Glutamatergic neuron (in vitro differentiated cells): ENCODE measurements at places on chromosomes 3 and 15. TPM values are rescaled to one million over a fixed set of nuclear protein-coding genes. Genes with fewer than 3 reads are reported as not detected.

The ERICH6 gene
- total RNA-seq, result 0.69 TPM

GRCh38 chr15:40878785-40879184, 4.8 kb upstream of the RHOV start:
- H3K4me3 ChIP-seq, result no peak overlapping the region
- H3K27ac ChIP-seq, result no peak overlapping the region
- peaks cover 2% of the 10 kb centered on the region for H3K27me3 ChIP-seq
- H3K4me1 ChIP-seq, result no peaks in the 10 kb centered on the region
- H3K36me3 ChIP-seq, result no peaks in the 10 kb centered on the region
- no peak for DNase-seq

GRCh38 chr15:19944261-19944888, 597.2 kb downstream of the GOLGA6L6 start:
- H3K27me3 ChIP-seq, result peaks cover under 1% of the 10 kb centered on the region
- H3K4me1 ChIP-seq, result no peaks in the 10 kb centered on the region
- no peaks in the 10 kb centered on the region for H3K36me3 ChIP-seq
- H3K27ac ChIP-seq, result no peak overlapping the region
- DNase-seq, result no peak

The STAC gene
- 1.2 TPM for total RNA-seq

DNA sequence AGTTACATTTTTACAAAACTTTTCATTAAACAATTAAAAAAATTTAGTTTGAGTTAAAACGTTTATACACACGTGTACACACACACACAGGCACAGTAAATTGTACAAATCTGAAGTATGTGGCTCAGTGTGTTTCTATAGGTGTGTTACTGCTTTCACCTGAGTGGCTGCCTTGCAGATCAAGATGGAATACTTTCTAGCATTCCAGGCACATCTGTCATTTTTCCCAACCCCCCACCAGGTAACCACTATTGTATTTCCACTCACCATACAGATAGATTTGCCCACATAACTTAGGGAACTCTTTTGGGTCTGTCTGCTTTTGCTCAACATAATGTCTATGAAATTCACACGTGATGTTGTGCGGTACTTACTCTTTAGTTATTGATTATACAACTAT, 141.1 kb downstream of the PTPRG start:
- no peak overlapping the region for H3K4me3 ChIP-seq
- H3K27ac ChIP-seq, result no peak overlapping the region
- peaks cover 43% of the 10 kb centered on the region for H3K4me1 ChIP-seq
- H3K36me3 ChIP-seq, result no peaks in the 10 kb centered on the region
- H3K27me3 ChIP-seq, result peaks cover 3% of the 10 kb centered on the region

DNA sequence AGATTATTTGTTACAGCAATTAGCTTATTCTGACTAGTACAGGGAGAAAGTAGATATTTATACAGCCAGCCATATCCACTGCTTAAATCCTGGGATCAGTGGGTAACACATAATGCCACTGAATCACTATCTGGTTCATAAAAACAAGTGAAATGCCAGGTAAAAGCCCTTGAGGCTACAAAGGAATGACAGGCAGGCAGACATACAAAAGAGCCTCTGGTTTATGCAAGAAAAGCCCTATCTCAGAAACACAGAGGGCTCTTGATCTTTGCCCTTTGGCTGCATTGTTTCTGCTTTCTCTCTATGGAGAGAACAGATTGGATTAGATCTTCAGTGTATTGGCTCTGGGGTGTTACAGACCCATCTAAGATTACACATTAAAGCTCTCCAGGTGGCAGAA, 115.4 kb upstream of the GADL1 start:
- H3K4me3 ChIP-seq, result no peak overlapping the region
- H3K27ac ChIP-seq, result no peak overlapping the region
- no peaks in the 10 kb centered on the region for H3K36me3 ChIP-seq
- DNase-seq, result no peak
- no peaks in the 10 kb centered on the region for H3K27me3 ChIP-seq

GRCh38 chr3:124101643-124102042, 109.7 kb upstream of the ROPN1 start:
- no peaks in the 10 kb centered on the region for H3K36me3 ChIP-seq
- no peak for DNase-seq
- H3K4me1 ChIP-seq, result peaks cover 42% of the 10 kb centered on the region

- peaks cover 11% of the 10 kb centered on the region for H3K4me1 ChIP-seq
- peak; percentile 43 for DNase-seq
- H3K27me3 ChIP-seq, result no peaks in the 10 kb centered on the region
- H3K27ac ChIP-seq, result peak overlapping the region; percentile 75
- no peak overlapping the region for H3K4me3 ChIP-seq
Measured at GRCh38 chr15:30941520-30941919, 37.8 kb downstream of the FAN1 start.

DNA sequence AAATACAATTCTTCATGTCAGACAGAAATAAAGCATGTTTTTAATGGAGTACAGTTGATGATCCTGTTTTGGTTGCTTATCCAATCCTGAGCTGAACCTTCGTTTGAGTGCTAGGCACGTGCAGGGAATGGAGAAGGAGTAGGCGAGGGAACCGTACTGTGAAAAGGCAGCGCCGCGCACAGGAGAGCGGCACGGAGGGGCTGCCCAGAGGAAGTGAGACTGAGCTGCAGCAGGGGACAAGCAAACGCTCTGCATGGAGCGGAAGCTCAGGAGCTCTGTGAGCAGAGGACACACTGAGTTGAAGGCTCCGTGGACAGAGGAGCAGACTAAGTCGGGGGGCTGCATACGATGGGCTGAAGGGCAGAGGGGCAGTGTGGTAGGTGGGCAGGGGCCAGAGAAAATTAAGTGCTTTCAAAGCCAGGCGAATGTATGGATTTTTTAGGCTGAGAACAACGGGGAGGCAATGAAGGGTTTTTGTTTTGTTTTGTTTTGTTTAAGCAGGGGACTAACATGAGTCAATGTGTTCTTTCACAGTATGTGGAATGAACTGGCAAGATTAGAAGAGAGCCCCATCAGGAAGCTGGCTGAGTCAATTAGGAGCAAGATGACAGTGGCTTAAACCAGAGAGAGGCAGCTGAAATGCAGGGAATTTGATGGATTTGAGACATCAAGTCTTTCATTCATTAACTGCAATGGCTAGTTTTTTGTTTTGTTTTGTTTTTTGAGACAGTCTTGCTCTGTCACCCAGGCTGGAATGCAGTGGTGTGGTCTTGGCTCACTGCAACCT, 23.8 kb upstream of the TM2D3 start:
- H3K36me3 ChIP-seq, result peaks cover 6% of the 10 kb centered on the region
- peak overlapping the region; percentile 88 for H3K27ac ChIP-seq
- H3K4me3 ChIP-seq, result peak overlapping the region; percentile 48
- peaks cover 10% of the 10 kb centered on the region for H3K27me3 ChIP-seq

DNA sequence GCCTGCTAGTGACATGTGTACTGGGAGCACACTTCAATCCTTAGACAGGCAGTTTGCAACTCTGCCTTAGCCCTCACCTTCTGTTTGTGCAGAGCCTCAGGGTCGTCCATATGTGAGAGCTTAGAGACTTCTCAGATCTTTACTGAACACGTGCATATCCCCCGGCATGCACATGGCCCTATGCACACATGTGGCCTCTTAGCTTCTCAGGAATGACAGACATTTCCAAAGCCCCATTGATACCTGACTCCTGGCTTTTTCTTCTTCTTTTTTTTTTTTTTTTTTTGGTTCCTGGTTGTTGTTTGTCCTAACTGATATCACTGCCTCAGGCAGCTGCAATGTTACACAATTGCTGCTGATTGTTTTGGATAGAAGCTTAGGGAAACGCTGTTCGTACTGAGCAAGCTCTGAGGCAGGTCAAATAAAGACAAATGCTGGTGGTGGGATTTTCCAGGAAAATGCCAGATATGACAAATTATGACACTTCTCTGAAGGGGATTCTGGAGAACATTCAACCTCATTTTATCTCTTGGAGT, 107.2 kb upstream of the RGMA start:
- no peak for DNase-seq
- no peak overlapping the region for H3K27ac ChIP-seq
- peaks cover 2% of the 10 kb centered on the region for H3K27me3 ChIP-seq

- H3K4me3 ChIP-seq, result no peak overlapping the region
- DNase-seq, result no peak
- H3K27ac ChIP-seq, result no peak overlapping the region
Measured at GRCh38 chr3:71160785-71161546, 422.6 kb downstream of the FOXP1 start.

- no peaks in the 10 kb centered on the region for H3K27me3 ChIP-seq
- peaks cover 51% of the 10 kb centered on the region for H3K4me1 ChIP-seq
- H3K27ac ChIP-seq, result peak overlapping the region; percentile 60
Measured at GRCh38 chr3:78907367-78907766, 860.4 kb downstream of the ROBO1 start.

The AMT gene
- total RNA-seq, result 12.4 TPM

DNA sequence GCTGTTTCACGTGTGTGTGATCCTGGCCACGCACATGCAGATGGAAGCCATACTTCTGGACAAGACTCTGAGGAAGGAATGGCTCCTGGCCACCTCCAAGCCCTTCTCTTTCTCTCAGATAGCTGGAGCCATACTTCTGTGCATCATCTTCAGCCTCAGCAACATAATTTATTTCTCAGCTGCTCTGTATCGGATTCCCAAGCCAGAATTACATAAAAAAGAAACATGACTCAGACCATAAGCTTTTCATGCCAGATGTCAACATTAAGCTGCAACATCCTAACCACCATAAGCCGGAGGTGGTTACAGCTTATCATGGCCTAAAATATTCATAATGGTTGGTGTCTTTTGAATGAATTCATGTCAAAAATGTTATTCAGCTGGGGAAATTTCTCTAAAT, 10.6 kb upstream of the KIF23 start:
- H3K4me3 ChIP-seq, result no peak overlapping the region
- H3K4me1 ChIP-seq, result no peaks in the 10 kb centered on the region
- no peak overlapping the region for H3K27ac ChIP-seq
- H3K27me3 ChIP-seq, result no peaks in the 10 kb centered on the region

- H3K36me3 ChIP-seq, result no peaks in the 10 kb centered on the region
- no peak overlapping the region for H3K27ac ChIP-seq
- no peaks in the 10 kb centered on the region for H3K27me3 ChIP-seq
- DNase-seq, result no peak
Measured at GRCh38 chr15:93587059-93587521, 498.1 kb upstream of the RGMA start.

DNA sequence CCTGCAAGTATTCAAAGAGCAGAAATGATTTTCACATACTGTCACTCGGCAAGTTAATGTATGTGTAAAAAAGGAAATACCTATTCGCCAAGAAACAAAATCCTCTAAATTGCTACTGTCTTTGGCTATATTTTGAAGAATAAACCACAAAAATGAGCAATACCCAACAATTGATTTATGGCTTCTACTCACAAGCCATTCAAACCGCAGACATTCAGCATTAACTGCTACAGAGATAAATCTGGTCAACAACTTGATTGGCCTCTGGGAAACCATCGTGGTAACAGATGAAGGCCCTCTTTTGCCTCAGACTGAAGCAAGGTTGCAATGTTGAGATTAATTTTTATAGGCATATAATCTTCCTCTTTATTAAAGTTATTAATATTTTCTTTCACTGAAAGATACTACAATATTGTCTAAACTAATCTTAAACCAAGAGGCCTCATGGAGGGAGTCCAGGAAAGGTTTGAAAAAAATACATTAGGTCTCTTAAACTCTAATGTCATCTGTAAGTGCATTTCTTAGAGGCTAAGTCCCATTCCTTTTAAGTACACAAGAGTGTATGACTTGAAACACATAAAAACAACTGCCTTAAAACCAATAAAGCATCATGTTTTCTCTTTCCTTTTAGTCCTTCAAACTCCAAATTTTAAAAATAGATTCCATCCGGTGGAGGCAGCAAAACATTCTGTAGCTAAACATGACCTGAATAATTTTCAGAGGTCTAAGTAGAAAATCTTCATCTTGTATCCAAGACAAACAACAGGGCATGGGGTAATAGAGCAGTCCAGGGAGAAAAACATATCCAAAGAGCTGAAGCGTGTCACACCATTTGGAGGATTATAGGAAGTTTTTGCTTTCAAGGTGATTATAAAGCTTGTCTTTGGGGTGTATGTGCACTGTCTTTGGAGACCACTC, 162.4 kb upstream of the TGFBR2 start:
- H3K27ac ChIP-seq, result no peak overlapping the region
- H3K4me1 ChIP-seq, result no peaks in the 10 kb centered on the region
- H3K4me3 ChIP-seq, result no peak overlapping the region
- H3K36me3 ChIP-seq, result no peaks in the 10 kb centered on the region

The AEN gene
- 15.4 TPM for total RNA-seq

- peaks cover 2% of the 10 kb centered on the region for H3K27me3 ChIP-seq
- H3K4me3 ChIP-seq, result no peak overlapping the region
- peaks cover 11% of the 10 kb centered on the region for H3K4me1 ChIP-seq
- no peak for DNase-seq
- no peaks in the 10 kb centered on the region for H3K36me3 ChIP-seq
Measured at GRCh38 chr15:67127331-67127664, 61.9 kb downstream of the SMAD3 start.

- H3K27ac ChIP-seq, result no peak overlapping the region
- no peak overlapping the region for H3K4me3 ChIP-seq
- DNase-seq, result no peak
- no peaks in the 10 kb centered on the region for H3K27me3 ChIP-seq
Measured at GRCh38 chr3:194162070-194162678, 26.2 kb downstream of the HES1 start.

The SCG3 gene
- 219 TPM for total RNA-seq

- H3K27ac ChIP-seq, result no peak overlapping the region
- H3K4me3 ChIP-seq, result no peak overlapping the region
- H3K27me3 ChIP-seq, result no peaks in the 10 kb centered on the region
- no peaks in the 10 kb centered on the region for H3K4me1 ChIP-seq
Measured at GRCh38 chr3:168859143-168859542, 763.4 kb upstream of the GOLIM4 start.

DNA sequence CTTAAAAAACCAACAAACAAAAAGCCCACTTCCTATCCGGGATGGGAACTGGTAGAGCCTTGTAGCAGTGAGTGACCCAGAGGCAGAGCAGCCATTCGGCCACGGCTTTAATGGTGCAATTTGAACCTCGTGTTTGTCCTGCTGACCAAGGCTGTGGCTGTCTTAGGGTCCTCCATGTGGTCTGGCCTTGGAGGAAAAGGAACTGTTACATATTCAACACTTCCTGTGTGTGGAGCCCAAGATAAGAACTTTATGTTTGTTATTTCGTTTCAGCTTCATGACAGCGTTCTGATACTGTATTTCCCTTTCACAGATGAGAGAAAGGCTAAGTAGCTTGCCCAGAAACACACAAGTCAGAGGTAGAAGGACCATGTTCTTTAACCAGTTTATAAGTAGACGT, 269.8 kb downstream of the SV2B start:
- no peak overlapping the region for H3K4me3 ChIP-seq
- no peaks in the 10 kb centered on the region for H3K4me1 ChIP-seq
- no peak overlapping the region for H3K27ac ChIP-seq
- H3K27me3 ChIP-seq, result no peaks in the 10 kb centered on the region
- no peaks in the 10 kb centered on the region for H3K36me3 ChIP-seq

DNA sequence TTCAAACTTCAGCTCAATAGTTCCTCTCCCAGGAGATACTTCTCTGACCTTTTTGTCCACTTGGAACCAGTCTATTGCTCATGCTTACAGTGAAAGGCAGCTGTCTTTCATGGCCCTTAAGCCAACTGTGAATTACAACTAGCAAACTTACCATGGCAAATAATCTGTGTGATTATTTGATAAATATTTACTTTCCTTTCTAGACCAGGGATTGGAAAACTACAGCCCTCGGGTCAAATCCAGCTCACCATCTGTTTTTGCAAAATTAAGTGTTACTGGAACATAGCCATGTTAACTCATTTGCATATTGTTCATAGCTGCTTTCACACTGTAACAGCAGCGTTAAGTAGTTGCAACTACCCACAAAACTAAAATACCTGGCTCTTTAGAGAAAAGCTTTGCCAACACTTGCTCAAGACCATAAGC, 289.1 kb upstream of the MCTP2 start:
- no peaks in the 10 kb centered on the region for H3K36me3 ChIP-seq
- H3K27me3 ChIP-seq, result no peaks in the 10 kb centered on the region
- H3K4me1 ChIP-seq, result peaks cover 3% of the 10 kb centered on the region
- H3K4me3 ChIP-seq, result no peak overlapping the region
- no peak overlapping the region for H3K27ac ChIP-seq

The NRROS gene
- 0.42 TPM for total RNA-seq
